Upper lobe of right lung (tissue), 1 donor: ENCODE measurements at places on chromosomes 16 and 17. TPM values are rescaled to one million over a fixed set of nuclear protein-coding genes. Genes with fewer than 3 reads are reported as not detected.

Gene AANAT
- not detected for total RNA-seq

GRCh38 chr17:9976283-9977179, 71.5 kb upstream of the RCVRN start:
- no peaks in the 10 kb centered on the region for H3K27me3 ChIP-seq
- no peak overlapping the region for H3K27ac ChIP-seq
- DNase-seq: no peak
- no peak overlapping the region for H3K4me3 ChIP-seq

DNA sequence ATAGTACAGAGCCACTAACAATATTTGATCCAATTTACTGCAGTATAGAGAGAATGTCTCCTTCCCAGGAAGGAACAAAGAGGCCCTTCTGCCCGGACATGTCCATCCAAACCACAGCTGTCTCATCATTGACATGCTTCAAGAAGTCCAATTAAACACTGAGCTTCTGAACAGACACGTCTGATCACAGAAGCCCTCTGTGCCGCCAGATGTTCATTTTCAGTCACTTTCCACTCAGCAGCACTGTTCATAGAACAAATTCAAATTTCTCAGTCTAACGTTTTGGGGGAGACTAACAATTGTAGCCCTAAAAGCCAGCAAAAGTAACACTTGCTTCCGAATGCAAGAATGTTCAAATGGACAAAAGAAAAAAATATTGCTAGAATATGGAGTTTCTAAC, 15.3 kb downstream of the ZC3H7A start:
- H3K27me3 ChIP-seq: no peaks in the 10 kb centered on the region
- no peak overlapping the region for H3K4me3 ChIP-seq
- H3K4me1 ChIP-seq: peaks cover 60% of the 10 kb centered on the region
- DNase-seq: no peak

Gene CCNF
- 3.6 TPM for total RNA-seq

GRCh38 chr17:45170280-45170930, 8.7 kb downstream of the HEXIM2 start:
- peaks cover 30% of the 10 kb centered on the region for H3K4me1 ChIP-seq
- H3K27ac ChIP-seq: peak overlapping the region; percentile 85
- no peak for DNase-seq
- H3K4me3 ChIP-seq: no peak overlapping the region
- no peaks in the 10 kb centered on the region for H3K36me3 ChIP-seq

DNA sequence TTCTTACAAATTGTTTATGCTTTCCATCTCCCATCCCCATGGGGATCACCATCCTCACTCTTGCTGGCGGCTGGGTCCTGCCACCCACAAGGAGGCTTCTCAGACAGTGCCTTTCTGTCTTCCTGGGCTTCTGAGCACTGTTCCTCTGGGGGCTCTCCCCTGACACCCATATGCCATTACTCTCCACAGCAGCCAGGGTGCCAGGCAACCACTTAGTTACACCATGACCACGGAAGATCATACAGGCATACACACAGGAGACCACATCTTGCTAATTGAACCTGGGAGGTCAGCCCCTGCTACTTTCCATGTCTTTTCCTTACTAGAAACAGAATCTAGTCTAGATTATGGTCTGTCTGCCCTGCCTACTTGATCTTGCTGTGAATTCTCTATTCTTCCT, 27.7 kb upstream of the HS3ST2 start:
- no peak for DNase-seq
- no peaks in the 10 kb centered on the region for H3K36me3 ChIP-seq
- H3K27me3 ChIP-seq: no peaks in the 10 kb centered on the region
- H3K27ac ChIP-seq: no peak overlapping the region

- DNase-seq: no peak
- no peak overlapping the region for H3K27ac ChIP-seq
- H3K4me1 ChIP-seq: peaks cover 5% of the 10 kb centered on the region
- H3K27me3 ChIP-seq: no peaks in the 10 kb centered on the region
Observed at GRCh38 chr17:33811984-33812577, 443.0 kb upstream of the CCL2 start.

- H3K4me1 ChIP-seq: peaks cover 15% of the 10 kb centered on the region
- no peak overlapping the region for H3K4me3 ChIP-seq
- no peaks in the 10 kb centered on the region for H3K27me3 ChIP-seq
- no peak for DNase-seq
Observed at GRCh38 chr17:64281962-64282752, 19.1 kb upstream of the TEX2 start.

DNA sequence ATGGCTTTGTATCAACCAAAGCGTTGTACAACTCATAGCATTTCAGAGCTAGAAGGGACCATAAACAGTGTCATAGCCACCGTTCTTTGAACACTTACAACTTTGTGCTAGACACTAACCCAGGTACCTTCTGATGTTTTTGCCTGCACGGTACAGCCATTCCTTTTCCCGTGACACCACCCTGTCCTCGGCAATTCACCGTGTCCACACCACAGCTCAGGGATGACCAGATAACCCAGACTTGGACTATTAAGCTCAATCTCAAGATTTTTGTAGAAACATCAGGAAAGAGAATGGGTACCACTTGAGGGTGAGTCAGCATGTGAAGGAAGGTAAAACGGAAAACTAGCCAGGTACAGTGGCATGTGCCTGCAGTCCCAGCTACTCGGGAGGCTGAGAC, 9.8 kb upstream of the CBFB start:
- DNase-seq: no peak
- H3K36me3 ChIP-seq: no peaks in the 10 kb centered on the region
- no peak overlapping the region for H3K4me3 ChIP-seq
- H3K4me1 ChIP-seq: peaks cover 5% of the 10 kb centered on the region
- no peak overlapping the region for H3K27ac ChIP-seq

GRCh38 chr16:1871974-1872635, at the start of gene MEIOB:
Gene MEIOB, minus strand, starts transcription at chr16:1872164. Its CDS starts 3,989 bp downstream, at chr16:1868175.
- DNase-seq: peak; percentile 70
- H3K4me1 ChIP-seq: no peaks in the 10 kb centered on the region
- peaks cover 25% of the 10 kb centered on the region for H3K27me3 ChIP-seq
- peak within 1 kb of the TSS; percentile 21 for H3K4me3 ChIP-seq
- no peak within 1 kb of the TSS for H3K27ac ChIP-seq

Gene DPEP2
- total RNA-seq: 16.4 TPM

GRCh38 chr17:75736173-75736835, 15.0 kb downstream of the ITGB4 start:
- H3K4me3 ChIP-seq: no peak overlapping the region
- H3K27me3 ChIP-seq: no peaks in the 10 kb centered on the region
- H3K27ac ChIP-seq: no peak overlapping the region
- no peak for DNase-seq
- H3K4me1 ChIP-seq: no peaks in the 10 kb centered on the region

- H3K4me3 ChIP-seq: peak overlapping the region; percentile 95
- DNase-seq: no peak
- no peaks in the 10 kb centered on the region for H3K27me3 ChIP-seq
- H3K36me3 ChIP-seq: peaks cover 41% of the 10 kb centered on the region
Observed at GRCh38 chr16:74297145-74297665, 591 bp downstream of the PSMD7 start.

Gene ATPAF2
- 26.3 TPM for total RNA-seq

Gene SDR42E1
- total RNA-seq: 6.5 TPM

GRCh38 chr16:75387951-75388350, 45.4 kb downstream of the CFDP1 start:
- H3K4me1 ChIP-seq: peaks cover 13% of the 10 kb centered on the region
- no peak overlapping the region for H3K27ac ChIP-seq
- no peak overlapping the region for H3K4me3 ChIP-seq
- H3K36me3 ChIP-seq: peaks cover 11% of the 10 kb centered on the region

GRCh38 chr17:40337351-40337750, 27.2 kb downstream of the GJD3 start:
- no peaks in the 10 kb centered on the region for H3K36me3 ChIP-seq
- peaks cover 85% of the 10 kb centered on the region for H3K4me1 ChIP-seq
- DNase-seq: no peak
- H3K27me3 ChIP-seq: no peaks in the 10 kb centered on the region
- peak overlapping the region; percentile 30 for H3K27ac ChIP-seq

DNA sequence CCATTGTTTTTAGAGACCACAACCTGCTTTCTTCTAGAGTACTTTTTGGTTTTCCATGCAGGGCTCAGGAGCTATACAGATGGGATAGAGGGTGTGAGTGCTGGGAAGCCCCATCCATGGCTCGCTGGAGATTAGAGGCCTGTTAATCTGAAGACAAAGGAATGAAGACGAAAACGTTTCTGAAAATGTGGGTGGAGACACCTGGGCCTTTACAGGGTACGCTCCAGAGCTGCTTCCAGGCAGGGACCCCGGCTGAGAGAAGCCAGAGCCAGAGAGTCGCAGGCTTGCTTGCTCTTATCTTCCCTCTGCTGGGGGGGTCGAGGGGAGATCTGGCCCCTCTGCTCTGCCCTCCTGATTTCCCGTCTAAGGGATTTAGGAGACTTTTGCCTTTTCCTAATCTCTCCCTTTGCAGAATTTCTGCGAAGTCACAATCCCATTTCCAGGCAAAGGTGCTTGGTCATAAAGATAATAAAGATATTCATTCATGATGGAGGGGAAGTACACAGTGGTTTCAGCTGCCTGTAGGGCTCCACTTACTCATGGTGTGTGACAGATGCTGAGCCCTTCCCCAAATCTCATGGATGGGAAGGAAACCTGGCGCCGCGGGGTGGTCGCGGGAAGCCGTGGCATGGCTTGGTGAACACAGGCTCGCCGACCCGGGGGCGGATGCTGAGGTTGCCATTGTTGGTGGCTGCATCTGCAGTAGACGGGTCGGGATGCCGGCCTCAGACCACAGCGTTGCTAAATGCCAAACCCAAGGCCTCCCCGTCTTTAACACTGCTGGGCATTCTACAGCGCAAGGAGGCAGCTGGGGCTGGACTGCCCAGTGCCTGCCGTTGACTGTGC, 4.8 kb upstream of the SOCS3 start:
- no peak for DNase-seq
- no peak overlapping the region for H3K4me3 ChIP-seq
- H3K27ac ChIP-seq: peak overlapping the region; percentile 81
- H3K4me1 ChIP-seq: peaks cover 35% of the 10 kb centered on the region
- H3K27me3 ChIP-seq: no peaks in the 10 kb centered on the region

- H3K27ac ChIP-seq: peak overlapping the region; percentile 49
- no peaks in the 10 kb centered on the region for H3K36me3 ChIP-seq
- no peaks in the 10 kb centered on the region for H3K4me1 ChIP-seq
- DNase-seq: no peak
- H3K27me3 ChIP-seq: no peaks in the 10 kb centered on the region
Observed at GRCh38 chr16:12011565-12011964, 35.0 kb downstream of the SNX29 start.

Gene PTRH2
- total RNA-seq: 19.6 TPM

Gene TPSD1
- 9.4 TPM for total RNA-seq

Gene NLK
- total RNA-seq: 22.6 TPM

- peak; percentile 48 for DNase-seq
- H3K4me1 ChIP-seq: peaks cover 55% of the 10 kb centered on the region
Observed at GRCh38 chr17:19301973-19302372, 60.5 kb downstream of the B9D1 start.

DNA sequence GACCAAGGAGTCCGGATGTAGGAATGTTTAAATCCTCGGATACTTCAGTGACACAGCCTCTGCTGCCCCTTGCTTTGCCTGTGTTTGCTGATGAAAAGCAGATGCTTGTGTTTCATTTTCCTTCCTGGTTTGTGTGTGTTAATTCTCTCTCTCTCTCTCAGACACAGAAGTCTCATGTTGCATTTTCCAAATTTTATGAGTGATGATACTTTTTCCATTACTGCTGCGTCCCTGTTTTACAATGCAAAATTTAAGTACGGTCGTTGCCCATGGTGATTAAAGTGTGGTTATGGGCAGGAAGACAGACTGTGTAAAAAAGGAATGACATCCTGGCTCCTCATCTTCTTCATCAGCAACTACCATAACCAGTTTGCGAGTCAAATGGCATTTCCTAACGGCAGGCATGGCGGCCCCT, 5.7 kb downstream of the RMI2 start:
- no peak for DNase-seq
- no peak overlapping the region for H3K4me3 ChIP-seq
- H3K27me3 ChIP-seq: no peaks in the 10 kb centered on the region
- H3K36me3 ChIP-seq: no peaks in the 10 kb centered on the region
- H3K27ac ChIP-seq: peak overlapping the region; percentile 71

Gene NPTX1
- 1.3 TPM for total RNA-seq

Gene IL21R
- 3.9 TPM for total RNA-seq

- no peak for DNase-seq
- H3K36me3 ChIP-seq: no peaks in the 10 kb centered on the region
- H3K27ac ChIP-seq: no peak overlapping the region
- H3K4me3 ChIP-seq: no peak overlapping the region
- no peaks in the 10 kb centered on the region for H3K27me3 ChIP-seq
Observed at GRCh38 chr16:67339453-67339852, 12.8 kb downstream of the LRRC36 start.

Gene CHST5
- not detected for total RNA-seq

GRCh38 chr17:30550512-30551273, 73.5 kb downstream of the GOSR1 start:
- no peak for DNase-seq
- no peaks in the 10 kb centered on the region for H3K27me3 ChIP-seq
- no peaks in the 10 kb centered on the region for H3K36me3 ChIP-seq

- H3K4me1 ChIP-seq: peaks cover 15% of the 10 kb centered on the region
- DNase-seq: no peak
- no peaks in the 10 kb centered on the region for H3K27me3 ChIP-seq
Observed at GRCh38 chr17:49595980-49596379, 20.3 kb downstream of the NXPH3 start.

- H3K4me1 ChIP-seq: no peaks in the 10 kb centered on the region
- H3K36me3 ChIP-seq: no peaks in the 10 kb centered on the region
Observed at GRCh38 chr17:66949501-66949900, 15.0 kb upstream of the CACNG4 start.

DNA sequence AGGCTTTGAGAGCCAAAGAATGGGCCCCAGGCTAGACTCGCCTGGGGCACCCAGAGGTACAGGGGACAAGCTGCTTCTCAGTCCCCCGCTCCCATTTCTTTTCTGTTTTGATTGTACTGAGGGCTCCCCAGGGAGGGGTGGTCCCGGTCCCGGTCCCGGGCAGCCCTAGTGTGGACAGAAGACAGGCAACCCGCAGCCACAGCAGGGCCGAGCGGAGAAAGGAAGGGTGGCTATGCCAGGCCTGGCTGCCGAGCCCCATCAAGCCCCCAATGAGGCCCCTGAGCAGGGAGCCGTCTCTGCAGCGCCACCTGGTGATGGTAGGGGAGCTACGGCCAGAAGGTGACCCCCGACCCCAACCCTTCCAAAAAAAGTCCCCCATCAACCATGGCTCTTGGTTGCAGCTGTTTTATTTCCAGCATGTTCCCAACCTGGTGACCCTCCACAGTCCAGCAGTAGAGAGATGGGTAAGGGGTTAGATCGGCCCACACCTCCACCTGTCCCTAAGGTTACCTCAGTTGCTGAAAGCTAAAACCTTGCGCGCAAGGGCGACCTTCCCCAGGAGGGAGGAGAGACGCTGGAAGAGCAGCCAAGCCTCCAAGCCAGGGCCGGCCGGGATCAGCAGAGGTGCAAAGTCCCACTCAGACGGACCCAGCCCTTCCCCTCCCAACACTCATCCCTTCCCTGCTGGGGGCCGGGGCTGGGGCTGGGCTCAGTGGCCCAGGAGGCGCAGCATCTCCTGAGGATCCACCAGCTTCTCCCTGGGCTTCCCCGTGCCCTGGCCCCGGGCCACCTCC, 2.6 kb upstream of the GRIN2C start:
- no peak overlapping the region for H3K27ac ChIP-seq
- peaks cover 20% of the 10 kb centered on the region for H3K4me1 ChIP-seq
- DNase-seq: peak; percentile 86
- no peaks in the 10 kb centered on the region for H3K36me3 ChIP-seq
- peaks cover 40% of the 10 kb centered on the region for H3K27me3 ChIP-seq
- no peak overlapping the region for H3K4me3 ChIP-seq
